Activated T-helper 2 cell treated with anti-CD3 and anti-CD28 coated beads, Interferon-gamma antibody, Interleukin-2, Interleukin-4, amounts not matched to agents 10 μg/mL and 5 μg/mL and 100 μg/mL, durations not matched to agents 14 hours and 24 hours and 36 hours (primary cell): ENCODE measurements at places on chromosomes 2 and 18. TPM values are rescaled to one million over a fixed set of nuclear protein-coding genes. Genes with fewer than 3 reads are reported as not detected.

B3GNT7 gene
- 0.05 and 0.09 TPM in 2 replicates for total RNA-seq

RFX8 gene
- total RNA-seq, result 1.3 and 1.6 TPM in 2 replicates

- DNase-seq, result no peak
These were observed 230.6 kb upstream of the LRATD1 start for GRCh38 chr2:14401873-14402272.

- DNase-seq, result no peak
These were observed 160.9 kb downstream of the RDH14 start for GRCh38 chr2:18399601-18400000.

DNA sequence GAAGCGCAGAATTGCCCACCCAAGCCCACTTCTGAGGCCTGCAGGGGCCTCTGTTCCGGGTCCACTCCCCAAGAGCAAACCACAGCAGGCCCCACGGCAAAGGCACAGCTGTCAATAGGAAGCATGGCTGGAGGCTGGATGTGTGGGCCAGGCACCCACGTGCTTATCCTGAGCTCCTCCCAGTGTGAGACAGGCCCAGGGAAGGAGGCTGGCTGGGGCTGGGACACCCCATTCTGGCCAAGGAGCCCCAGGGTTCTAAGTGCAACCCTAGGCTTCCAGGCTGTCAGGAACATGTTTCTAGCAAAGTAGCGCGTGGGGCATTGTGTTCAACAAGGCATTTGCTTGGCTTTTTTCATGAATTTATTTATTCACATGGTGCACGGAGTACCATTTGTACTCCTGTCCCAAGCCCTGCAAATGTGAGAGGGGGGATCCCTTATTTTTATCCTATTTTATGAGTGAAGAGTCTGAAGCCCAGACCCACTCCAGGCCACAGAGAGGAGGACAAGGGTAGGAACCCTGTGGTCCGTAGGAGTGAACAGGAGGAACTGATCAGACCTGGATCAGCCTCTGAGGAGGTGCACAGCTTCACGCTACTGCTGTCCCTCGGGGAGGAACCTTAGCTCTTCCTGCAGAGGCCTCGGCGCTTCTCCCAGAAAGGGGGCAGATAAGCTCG is 6.1 kb upstream of the RAB17 start:
- DNase-seq, result no peak

DNA sequence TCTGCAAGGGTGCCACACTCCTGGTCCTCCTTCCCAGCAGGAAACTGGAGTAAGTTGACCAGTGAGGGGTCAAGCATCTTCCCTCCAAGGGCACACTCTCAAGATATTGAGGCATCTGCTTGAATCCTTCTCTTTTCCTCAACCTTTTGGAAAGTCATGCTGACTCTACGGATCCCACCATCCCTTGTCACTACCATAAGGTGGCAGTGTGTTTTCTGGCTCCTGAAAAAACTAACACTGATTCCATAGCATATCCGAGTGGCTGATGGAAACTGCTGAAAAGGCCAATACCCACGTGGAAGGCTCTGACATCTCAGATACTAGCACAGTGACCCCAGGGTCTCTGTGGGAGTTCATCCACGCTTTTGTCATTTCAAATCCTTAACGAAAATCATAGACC is 37.1 kb downstream of the GPR45 start:
- no peak for DNase-seq

PKDCC gene
- total RNA-seq, result 0.11 TPM in 1 of 2 replicates, not detected in the other

DNA sequence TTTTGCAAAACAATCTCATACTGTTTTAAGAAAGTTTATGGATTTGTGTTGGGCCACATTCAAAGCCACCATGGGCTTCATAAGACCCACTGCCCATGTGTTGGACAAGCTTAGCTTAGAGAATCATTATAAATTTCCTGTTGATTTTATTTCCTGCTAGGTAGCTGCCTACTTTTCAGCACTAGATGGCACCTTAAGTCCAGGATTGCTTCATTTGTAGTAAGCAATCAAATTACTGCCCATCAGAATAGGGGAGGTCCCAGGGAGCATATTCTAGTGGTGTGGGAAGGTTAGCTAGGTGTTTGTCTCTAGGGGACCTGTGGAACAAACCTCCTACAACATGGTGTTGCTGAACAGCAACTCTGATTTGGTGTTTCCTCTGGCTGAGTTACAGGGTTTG is 11.0 kb upstream of the DCDC2C start:
- DNase-seq, result no peak

CRYGC gene
- not detected in 2 replicates for total RNA-seq

- DNase-seq, result no peak
These were observed 33.4 kb downstream of the VAPA start for GRCh38 chr18:9947248-9947647.

DNA sequence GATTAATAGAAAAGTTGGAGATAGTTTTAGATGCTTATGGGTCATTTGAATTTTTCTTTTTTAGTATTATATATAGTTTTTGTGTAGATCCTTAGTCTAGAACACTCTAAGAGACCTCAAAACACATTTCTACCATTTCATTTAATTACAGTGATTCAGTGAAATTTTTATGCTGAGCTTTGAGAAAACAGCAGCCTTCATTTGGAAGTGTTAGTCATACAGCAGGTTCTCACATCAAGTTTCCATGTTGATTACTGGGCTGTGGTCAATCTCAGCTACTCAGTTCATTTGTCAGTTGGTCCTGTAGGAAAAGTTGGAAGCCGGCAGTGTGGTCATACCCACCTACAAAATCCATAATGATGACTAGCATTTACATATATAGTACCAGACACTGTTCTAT is 37.9 kb downstream of the MAP3K19 start:
- DNase-seq, result no peak

GRCh38 chr2:144364944-144365738 is 154.8 kb downstream of the ZEB2 start:
- DNase-seq, result no peak

DNA sequence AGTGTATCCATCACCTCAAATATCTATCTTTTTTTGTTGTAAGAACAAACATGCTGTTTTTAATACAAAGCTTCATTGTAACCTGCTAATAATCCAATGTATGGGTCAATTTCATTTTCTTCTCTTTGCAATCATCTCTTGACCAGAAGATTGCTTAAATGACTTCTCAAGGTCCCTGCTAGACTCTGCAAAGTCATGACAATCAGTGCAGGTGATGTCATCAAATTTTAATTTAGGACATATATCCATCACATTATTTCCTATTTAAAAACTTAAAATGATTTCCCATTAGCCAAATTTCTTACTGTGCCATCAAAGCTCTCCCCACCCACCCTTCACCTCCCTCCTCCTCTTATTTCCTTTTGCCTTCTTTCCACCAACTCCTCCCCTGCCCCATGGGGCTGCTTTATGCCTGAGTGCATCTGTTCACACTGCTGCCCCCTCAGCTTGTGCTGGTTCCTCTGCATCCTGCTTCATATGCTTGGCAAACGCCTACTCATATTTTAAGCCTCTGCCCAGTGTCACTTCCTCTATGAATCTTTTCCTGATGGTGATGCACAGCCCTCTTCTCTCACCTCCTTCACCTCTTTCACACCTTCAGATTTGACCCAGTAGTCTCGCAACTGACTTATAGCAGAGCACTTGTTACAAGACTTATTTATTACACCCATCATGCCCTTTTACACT is 20.3 kb downstream of the PLEK start:
- no peak for DNase-seq

GRCh38 chr2:223901854-223902253 is 43.3 kb downstream of the WDFY1 start:
- DNase-seq, result no peak

GRCh38 chr2:6067806-6068205 is 375.6 kb downstream of the SOX11 start:
- DNase-seq, result no peak

GRCh38 chr2:137232076-137232475 is 466.7 kb downstream of the THSD7B start:
- no peak for DNase-seq

- no peak for DNase-seq
These were observed 12.8 kb downstream of the MEIS1 start for GRCh38 chr2:66447677-66448076.

GRCh38 chr2:144253743-144254142 is 266.2 kb downstream of the ZEB2 start:
- DNase-seq, result no peak
